MCF 10A (cell line): ENCODE measurements at places on chromosomes 11 and 22. TPM values are rescaled to one million over a fixed set of nuclear protein-coding genes. Genes with fewer than 3 reads are reported as not detected.

DNA sequence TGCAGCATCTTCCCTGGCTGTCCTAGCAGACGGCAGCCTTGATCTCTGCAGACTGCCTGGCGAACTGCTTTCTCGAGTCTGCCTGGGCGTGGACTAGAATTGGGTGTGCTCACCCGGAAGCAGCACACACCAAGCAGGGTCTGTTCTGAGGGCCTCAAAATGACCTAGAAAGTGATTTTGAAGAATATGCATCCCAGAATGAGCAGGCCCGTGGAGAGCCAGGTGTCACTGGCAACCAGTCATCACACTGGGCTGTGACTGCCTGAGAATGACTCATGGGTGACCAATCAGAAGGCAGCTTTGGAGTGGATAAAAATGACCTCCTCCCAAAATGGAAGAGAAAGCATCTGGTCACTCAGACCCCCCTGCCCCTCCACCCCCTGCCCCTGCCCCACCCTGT is 114.9 kb upstream of the NECTIN1 start:
- DNase-seq = peak; percentile 14
- peaks cover 7% of the 10 kb centered on the region for H3K4me1 ChIP-seq
- no peak overlapping the region for H3K27ac ChIP-seq

- peaks cover 41% of the 10 kb centered on the region for H3K36me3 ChIP-seq
- DNase-seq = peak; percentile 74
- H3K4me3 ChIP-seq = no peak overlapping the region
Measured at GRCh38 chr22:31870890-31871289, 73.4 kb upstream of the YWHAH start.

GRCh38 chr11:34250732-34251588 is 106.8 kb downstream of the ABTB2 start:
- DNase-seq = peak; percentile 80
- H3K27ac ChIP-seq = peak overlapping the region; percentile 11
- H3K4me1 ChIP-seq = peaks cover 16% of the 10 kb centered on the region
- no peaks in the 10 kb centered on the region for H3K36me3 ChIP-seq
- no peak overlapping the region for H3K4me3 ChIP-seq
- no peaks in the 10 kb centered on the region for H3K27me3 ChIP-seq

- no peak for DNase-seq
- H3K4me1 ChIP-seq = peaks cover 28% of the 10 kb centered on the region
- peaks cover 6% of the 10 kb centered on the region for H3K36me3 ChIP-seq
Measured at GRCh38 chr11:75338516-75339208, 12.8 kb downstream of the ARRB1 start.

GRCh38 chr11:7666292-7666866 is 6.9 kb downstream of the CYB5R2 start:
- H3K27ac ChIP-seq = no peak overlapping the region
- no peaks in the 10 kb centered on the region for H3K4me1 ChIP-seq
- H3K36me3 ChIP-seq = peaks cover 7% of the 10 kb centered on the region
- H3K27me3 ChIP-seq = no peaks in the 10 kb centered on the region

- H3K36me3 ChIP-seq = no peaks in the 10 kb centered on the region
- H3K27me3 ChIP-seq = peaks cover 63% of the 10 kb centered on the region
- DNase-seq = no peak
- H3K4me3 ChIP-seq = no peak overlapping the region
Measured at GRCh38 chr11:119936426-119936825, 201.5 kb downstream of the TRIM29 start.

- no peak for DNase-seq
- no peak overlapping the region for H3K4me3 ChIP-seq
- H3K36me3 ChIP-seq = no peaks in the 10 kb centered on the region
- H3K4me1 ChIP-seq = no peaks in the 10 kb centered on the region
Measured at GRCh38 chr11:92885600-92885999, 83.9 kb upstream of the MTNR1B start.

DNA sequence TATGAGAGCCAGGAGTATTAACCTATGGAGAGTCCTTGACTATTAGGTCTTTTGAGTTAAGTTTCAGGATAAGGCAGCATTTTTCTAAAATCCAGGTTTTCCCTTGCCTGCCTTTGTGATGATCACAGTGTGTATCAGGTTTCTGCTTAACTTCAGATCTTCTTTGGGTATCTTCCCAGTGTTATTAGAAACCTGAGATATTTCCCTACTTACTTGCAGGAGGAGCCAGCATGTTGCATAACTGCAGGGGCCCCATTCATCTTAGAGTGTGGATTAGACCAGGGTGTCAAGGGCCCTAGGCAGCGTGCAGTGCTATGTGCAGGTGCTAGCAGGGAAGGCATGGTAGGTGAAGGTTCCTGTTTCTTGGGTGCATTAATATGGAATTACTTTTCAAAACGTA is 69.5 kb downstream of the ZNRF3 start:
- H3K27ac ChIP-seq = no peak overlapping the region
- H3K4me1 ChIP-seq = peaks cover 24% of the 10 kb centered on the region
- no peaks in the 10 kb centered on the region for H3K36me3 ChIP-seq
- no peak overlapping the region for H3K4me3 ChIP-seq

GRCh38 chr22:30314915-30315314 is 11.8 kb downstream of the TBC1D10A start:
- H3K4me3 ChIP-seq = no peak overlapping the region
- peaks cover 48% of the 10 kb centered on the region for H3K4me1 ChIP-seq
- peaks cover 4% of the 10 kb centered on the region for H3K36me3 ChIP-seq
- H3K27me3 ChIP-seq = no peaks in the 10 kb centered on the region
- no peak for DNase-seq

DNA sequence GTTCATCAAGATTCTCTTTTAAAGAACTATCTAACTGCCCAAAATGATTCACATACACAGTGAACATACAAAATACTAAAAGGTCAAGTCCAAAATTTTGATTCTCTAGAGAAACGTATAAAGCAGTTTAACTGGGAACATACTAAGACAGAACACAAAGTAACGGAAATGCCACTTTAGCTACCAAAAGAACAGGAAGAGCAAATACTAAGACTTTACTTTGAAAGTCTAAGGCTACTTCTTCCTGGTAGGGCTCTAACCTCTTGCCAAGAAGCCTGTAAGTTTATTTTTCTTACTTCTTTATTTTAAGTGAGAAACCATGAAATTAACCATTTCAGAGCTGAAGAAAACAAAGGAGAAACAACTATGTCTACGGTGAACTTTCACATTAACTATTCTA is 6.2 kb downstream of the PICALM start:
- peak overlapping the region; percentile 83 for H3K27ac ChIP-seq
- H3K4me1 ChIP-seq = peaks cover 39% of the 10 kb centered on the region
- no peaks in the 10 kb centered on the region for H3K36me3 ChIP-seq
- H3K4me3 ChIP-seq = no peak overlapping the region
- DNase-seq = no peak
- H3K27me3 ChIP-seq = no peaks in the 10 kb centered on the region

DNA sequence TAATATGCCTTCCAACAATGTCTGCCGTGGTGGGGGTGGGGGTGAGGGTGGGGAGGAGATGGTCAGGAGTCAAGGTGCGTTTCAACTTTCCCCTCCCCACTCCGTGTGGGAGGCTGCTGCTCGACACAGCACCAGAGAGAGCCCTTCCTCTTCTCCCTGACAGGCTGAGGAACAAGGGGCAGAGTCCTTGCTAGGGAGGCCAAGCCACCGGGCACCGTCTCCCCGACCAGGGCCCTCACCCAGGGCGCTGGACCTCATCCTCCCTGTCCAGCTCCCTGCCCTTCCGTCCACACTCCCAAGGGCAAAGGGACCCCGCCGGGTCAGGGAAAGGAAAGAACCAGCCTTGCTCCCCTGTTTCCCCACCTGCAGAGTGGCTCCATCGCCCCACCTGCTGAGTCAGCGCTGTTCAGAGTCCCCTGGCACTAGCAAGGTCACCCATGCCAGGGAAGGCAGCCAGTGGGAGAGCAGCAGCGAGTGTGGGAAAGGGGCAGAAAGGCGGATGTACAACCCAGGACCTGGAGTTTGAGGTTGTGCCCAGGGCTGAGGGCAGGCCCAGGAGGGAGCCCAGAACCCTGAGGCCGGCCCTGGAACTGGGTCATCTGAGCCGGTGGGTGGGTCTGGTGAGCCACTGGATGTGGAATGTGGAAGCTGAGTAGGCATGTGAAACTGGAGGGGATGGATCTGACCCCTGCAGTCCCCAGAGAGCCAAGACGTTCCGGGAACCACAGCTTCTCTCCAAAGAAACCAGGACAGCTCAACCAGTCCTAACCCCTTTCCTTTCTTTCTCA is 47.2 kb downstream of the BUD13 start:
- no peak overlapping the region for H3K4me3 ChIP-seq
- H3K27ac ChIP-seq = no peak overlapping the region
- DNase-seq = no peak
- no peaks in the 10 kb centered on the region for H3K36me3 ChIP-seq

DNA sequence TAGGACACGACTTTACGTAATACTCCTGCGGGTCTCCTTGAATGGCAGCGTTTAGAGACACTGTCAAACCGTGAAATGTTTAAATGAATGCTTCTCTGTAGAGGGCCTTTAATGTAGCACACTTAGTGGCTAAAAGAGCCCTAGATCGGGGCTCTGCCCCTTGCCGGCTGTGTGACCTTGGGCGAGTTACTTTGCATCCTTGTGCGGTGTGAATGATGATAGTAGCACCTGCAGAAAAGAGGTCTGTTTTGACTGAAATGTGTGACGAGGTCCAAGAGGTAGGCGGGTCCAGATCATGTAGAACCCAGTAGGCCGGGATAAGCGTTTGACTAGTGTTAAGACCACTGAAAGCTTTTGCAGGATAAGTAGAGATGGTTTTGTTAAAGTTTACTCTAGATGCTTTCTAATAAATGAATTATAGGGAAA is 866 bp downstream of the MED17 start:
- H3K4me1 ChIP-seq = peaks cover 24% of the 10 kb centered on the region
- H3K27ac ChIP-seq = peak overlapping the region; percentile 95
- no peak for DNase-seq
- H3K27me3 ChIP-seq = no peaks in the 10 kb centered on the region
- H3K4me3 ChIP-seq = peak overlapping the region; percentile 84

- H3K4me1 ChIP-seq = peaks cover 10% of the 10 kb centered on the region
- peaks cover 72% of the 10 kb centered on the region for H3K27me3 ChIP-seq
- H3K27ac ChIP-seq = no peak overlapping the region
- no peak overlapping the region for H3K4me3 ChIP-seq
- no peak for DNase-seq
Measured at GRCh38 chr11:113971506-113972195, 3.3 kb upstream of the HTR3A start.

- peak; percentile 93 for DNase-seq
- peaks cover 49% of the 10 kb centered on the region for H3K4me1 ChIP-seq
- peak overlapping the region; percentile 42 for H3K4me3 ChIP-seq
Measured at GRCh38 chr11:11993839-11994238, 14.6 kb downstream of the DKK3 start.

DNA sequence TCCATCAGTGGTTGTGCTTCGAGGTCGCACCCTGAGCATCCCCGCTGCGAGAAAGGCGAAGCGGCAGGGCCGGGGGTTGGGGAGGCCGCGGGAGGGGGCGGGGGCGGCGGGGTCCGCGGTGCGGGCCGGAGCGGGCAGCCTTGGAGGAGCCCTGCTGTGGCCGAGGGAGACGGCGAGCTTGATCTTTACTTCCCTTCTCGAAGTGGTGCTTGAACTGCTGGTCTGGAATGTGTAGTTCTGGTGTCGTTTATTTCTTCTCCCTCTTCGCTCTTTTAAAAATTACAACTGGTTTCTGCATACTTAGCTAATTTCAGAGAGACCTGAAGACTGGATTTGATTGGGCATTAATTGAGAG is 1.1 kb downstream of the APLP2 start:
- peak overlapping the region; percentile 74 for H3K4me3 ChIP-seq
- peaks cover 6% of the 10 kb centered on the region for H3K36me3 ChIP-seq
- no peaks in the 10 kb centered on the region for H3K27me3 ChIP-seq
- peaks cover 25% of the 10 kb centered on the region for H3K4me1 ChIP-seq
- H3K27ac ChIP-seq = peak overlapping the region; percentile 40

The FXYD6 gene
- not detected in 2 replicates for total RNA-seq

The SCN3B gene
- 1.2 and 3.3 TPM in 2 replicates for total RNA-seq

The IFITM1 gene
- 1.8 and 4.8 TPM in 2 replicates for total RNA-seq

The CARD18 gene
- not detected in 2 replicates for total RNA-seq
